ENCODE measurements at places on chromosomes 12 and 14.

DNA sequence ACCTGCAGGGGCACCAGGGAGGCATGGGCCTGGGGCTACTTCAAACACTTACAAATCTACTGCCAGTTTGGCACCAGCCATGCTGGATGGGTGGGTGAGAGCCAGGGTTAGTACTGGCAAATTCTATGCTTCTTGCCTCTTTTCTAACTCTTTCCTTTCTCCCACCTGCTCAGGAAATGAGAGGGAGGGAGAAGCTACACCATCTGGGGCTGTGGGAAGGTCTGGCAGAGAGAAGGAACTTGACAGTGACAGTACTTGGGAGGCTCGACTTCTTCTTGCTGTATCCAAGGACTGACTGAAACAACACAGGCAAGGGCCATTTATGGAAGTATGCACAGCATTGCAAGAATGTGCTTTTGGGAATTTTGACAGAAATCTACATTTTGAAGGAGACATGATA is 149.6 kb upstream of the DYRK2 start:
- no peak for DNase-seq

GRCh38 chr12:113926788-113927187 is 39.3 kb downstream of the RBM19 start:
- DNase-seq = no peak

DNA sequence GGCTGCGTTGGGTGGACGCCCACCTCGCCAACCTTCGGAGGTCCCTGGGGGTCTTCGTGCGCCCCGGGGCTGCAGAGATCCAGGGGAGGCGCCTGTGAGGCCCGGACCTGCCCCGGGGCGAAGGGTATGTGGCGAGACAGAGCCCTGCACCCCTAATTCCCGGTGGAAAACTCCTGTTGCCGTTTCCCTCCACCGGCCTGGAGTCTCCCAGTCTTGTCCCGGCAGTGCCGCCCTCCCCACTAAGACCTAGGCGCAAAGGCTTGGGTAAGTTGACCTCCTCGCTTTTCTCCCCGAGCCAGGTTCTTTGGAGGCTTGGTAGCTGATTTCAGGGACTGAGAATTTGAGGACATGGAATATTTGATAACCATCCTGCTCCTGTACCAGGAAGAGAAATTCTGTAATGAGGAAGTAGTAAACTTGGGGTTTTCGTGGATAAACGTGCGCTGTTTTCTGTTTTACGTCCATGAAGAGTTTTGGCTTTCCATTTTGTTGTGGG is 530 bp downstream of the APAF1 start:
- no peak for DNase-seq

- DNase-seq = no peak
Measured at GRCh38 chr12:64400041-64400440, 4.2 kb upstream of the XPOT start.

- DNase-seq = no peak
Measured at GRCh38 chr12:94169966-94170689, 21.8 kb downstream of the PLXNC1 start.

- no peak for DNase-seq
Measured at GRCh38 chr14:100066962-100067361, 1.7 kb downstream of the EVL start.

DNA sequence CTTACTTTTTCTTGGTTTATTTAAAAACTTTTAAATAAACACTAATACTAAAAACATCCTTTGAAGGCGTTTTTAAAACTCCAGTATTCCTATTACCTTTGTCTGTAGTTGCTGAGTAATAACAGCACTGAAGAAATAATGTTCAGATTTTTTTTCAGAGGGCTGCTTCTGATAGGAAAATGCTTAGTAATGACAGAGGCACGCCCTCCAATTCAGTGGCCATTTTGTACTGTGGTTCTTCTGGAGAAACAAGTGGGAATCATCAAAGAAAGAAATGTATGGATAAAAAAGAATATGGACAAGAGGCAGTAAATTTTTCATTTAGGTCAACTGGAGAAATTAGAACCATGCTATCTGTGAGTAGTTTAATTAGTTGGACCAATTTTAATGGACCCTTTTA is 13.6 kb downstream of the VEZT start:
- DNase-seq = no peak

DNA sequence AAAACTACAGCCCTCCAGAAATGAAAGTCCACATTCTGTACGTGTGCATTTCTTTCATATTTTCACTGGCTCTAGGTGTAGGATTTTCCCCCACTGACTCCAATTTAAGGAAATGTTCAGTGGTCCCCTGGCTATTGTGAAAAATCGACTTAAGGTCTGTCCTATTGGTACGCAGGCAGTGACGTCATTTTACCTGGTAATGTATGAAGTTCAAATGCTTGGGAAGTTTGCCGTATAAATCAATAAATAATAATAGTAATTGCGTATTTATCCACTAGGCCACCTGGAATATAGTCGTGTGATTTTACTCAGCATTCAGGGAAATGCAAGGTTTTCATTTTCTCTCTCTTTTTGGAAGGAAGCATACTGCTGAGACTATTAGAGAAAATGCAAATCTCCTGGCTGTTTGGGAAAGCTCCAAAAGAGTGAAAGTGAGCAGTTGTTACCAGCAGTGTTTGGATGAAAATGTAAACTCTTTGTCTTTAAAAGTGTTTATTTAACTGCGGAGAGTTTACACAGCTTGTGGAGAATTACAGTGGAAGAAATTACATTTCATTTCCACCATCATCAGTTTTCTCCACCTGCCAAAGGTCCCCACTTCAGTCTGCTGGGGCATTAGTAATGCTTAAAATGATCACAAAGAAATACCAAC is 107.0 kb downstream of the EXOC5 start:
- no peak for DNase-seq

GRCh38 chr12:116636608-116637519 is 77.7 kb downstream of the MAP1LC3B2 start:
- no peak for DNase-seq

DNA sequence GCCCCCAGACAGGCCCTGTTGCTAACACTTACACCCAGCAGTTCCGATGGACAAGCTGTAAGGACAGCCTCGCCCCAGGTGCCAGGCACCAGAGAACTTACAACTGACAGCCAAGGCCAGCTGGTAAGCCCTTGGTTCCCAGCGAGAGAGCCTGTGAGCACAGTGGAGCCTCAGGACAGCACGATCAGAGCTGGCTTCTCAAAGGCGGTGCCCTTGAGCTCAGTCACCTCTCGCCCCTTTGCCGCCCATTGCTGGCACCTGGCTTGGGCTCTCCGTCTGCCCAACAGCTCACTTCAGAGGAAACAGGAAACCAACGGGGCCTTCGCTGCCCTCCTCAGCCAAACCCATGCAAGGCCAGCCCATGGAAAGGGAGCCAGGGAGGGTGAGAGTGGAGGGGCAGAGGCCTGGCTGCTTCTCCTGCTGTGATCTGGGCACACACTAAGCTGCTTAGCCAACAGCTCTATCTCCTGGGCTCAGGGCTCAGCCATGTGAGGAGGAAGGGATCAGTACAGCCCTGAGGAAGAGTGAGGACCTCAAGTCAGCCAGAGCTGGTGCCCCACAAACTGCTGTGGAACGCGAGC is 98.5 kb downstream of the SINHCAF start:
- no peak for DNase-seq

GRCh38 chr12:113057565-113058485 is 1.3 kb downstream of the DTX1 start:
- DNase-seq = no peak

- DNase-seq = no peak
Measured at GRCh38 chr12:12081836-12082497, 11.2 kb downstream of the BCL2L14 start.

DNA sequence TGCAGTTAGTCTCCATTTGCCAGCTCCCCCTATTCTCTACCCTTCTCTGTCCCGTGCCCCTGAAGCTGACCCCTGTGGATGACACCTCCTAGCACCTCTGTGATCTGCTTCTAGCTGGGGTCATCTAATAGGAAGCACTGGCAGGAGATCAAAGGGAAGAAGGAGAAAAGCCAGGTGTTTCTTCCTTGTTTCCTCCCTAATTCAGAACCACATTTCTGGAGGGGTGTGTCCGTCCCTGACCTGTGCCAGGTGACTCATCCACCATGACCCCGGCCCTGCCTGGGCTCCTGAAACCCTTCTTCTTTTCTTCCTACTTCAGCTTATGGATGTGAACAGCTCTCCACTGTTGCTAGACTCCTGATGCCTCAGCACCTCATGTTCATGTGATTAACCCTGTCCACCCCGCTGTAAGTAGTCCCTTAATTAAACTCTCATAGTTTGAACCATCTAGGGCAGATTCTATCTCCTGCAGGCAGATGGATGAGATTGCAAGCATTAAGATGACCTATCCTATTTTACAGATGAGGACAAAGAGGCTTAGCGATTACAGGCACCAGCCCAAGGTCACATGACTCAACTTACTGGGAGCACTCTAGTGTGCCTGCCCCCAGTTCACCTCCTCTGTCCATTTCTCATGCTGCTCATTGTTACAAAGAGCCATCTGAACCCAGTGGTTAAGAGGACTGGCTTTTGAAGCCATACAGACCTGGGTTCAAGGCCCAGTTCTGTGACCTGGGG is 770.5 kb downstream of the MED13L start:
- DNase-seq = no peak

GRCh38 chr14:93333631-93334103 is 831 bp upstream of the BTBD7 start:
- DNase-seq = no peak

GRCh38 chr12:129559776-129560175 is 344.0 kb downstream of the TMEM132D start:
- DNase-seq = no peak

- DNase-seq = no peak
Measured at GRCh38 chr14:102279688-102280348, 25.1 kb downstream of the MOK start.

DNA sequence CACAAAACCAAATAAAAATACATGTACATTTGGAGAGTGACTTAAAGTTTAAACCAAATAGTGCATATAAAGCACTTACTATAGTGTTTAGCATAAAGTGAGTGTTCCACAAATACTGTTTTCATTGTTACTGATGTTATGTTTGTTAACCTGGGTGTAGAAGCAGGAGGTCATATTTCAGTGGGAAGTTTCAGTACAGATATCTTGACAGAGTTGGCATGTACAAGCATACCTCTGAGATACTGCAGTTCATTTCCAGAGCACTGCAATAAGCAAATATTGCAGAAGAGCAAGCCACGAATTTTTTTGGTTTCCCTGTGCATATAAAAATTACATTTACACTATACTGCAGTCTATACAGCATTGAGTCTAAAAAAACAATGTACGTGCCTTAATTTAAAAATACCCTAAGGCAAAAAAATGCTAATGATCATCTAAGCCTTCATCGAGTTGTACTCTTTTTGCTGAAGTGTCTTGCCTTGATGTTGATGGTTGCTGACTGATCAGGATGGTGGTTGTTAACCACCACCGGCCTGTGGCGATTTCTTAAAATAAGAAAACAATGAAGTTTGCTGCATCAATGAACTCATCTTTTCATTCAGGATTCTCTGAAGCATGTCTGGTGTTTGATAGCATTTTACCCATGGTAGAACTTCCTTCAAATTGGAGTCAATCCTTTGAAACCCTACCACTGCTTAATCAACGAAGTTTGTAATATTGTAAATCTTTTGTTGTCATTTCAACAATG is 361.1 kb upstream of the RPL10L start:
- no peak for DNase-seq

GRCh38 chr12:87196321-87196720 is 832.9 kb downstream of the C12orf50 start:
- DNase-seq = no peak

DNA sequence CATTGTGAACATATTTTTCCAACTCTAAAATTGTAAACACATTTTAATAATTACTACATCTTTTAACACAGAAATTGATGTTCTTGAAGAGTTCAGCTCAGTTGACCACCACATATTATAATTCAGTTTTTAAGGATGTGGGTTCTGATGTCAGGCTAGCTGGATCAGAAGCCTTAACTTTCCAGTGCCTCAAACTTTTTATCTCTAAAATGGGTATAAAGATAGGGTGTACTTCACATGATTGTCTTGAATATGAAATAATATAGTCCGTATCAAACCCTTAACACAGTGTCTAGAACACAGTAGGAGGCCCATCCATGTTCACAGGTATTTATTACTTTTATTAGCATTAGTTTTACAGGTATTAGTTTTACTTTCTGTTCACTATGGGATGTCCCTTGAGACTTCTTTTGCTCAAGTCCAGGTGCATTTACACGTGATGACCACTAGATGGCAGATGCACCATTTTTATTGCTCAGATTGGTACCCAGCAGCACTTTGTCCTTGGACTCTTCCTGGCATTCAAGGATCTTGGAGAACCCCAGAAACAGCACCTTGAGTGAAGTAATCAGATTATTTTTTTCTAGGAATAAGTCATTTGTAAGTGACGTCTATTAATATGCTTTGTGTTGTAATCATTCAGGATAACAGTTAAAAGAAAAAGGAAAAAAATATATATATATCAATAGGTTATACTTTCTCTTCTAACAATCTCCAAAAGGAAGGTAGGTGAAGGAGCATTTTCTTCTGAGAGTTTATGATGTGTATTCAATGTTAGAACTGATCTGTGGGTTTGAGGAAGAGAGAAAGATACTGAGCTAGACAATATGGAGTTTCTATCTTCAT is 580.2 kb downstream of the ETNK1 start:
- peak; percentile 88 for DNase-seq

- no peak for DNase-seq
Measured at GRCh38 chr12:64655141-64655540, 44.8 kb downstream of the RASSF3 start.

- DNase-seq = no peak
Measured at GRCh38 chr14:24673059-24673458, 39.1 kb upstream of the GZMB start.

GRCh38 chr12:26327975-26328644 is 132.7 kb downstream of the SSPN start:
- DNase-seq = no peak

GRCh38 chr12:89507015-89507824 is 17.4 kb downstream of the GALNT4 start:
- no peak for DNase-seq

DNA sequence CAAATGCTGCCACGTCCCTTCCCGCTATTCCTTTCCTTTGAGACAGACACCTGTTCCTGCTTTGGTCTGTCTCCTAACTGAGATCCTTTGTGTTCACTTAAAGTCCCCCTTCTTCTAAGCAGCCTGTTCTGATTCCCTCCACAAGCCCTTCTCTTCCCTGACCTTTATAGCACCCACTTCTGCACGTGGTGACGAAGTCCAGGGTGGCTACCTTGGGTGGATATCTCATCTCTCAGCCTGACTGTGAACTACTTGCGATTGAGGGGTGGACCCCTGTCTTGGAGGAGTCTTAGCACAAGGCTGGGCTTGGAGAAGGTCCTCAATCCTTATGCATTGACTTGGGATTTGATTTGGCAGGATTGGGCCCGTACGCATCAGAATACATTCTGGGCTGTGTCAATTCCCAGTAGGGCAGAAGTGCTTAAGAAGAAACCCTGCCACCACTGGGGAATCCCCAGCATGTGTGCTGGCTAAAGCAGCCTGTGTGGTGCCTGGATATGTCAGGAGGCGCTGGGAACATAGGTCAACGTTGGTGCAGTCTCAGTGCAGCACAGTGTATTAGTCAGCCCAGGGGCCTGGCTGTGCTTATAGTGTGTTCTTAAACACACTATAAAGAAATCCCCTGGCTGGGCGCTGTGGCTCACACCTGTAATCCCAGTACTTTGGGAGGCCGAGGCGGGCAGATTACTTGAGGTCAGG is 23.6 kb downstream of the KRT80 start:
- no peak for DNase-seq

- DNase-seq = no peak
Measured at GRCh38 chr12:14613718-14614117, 46.0 kb upstream of the PLBD1 start.

GRCh38 chr14:102867826-102868580 is 54.5 kb upstream of the AMN start:
- no peak for DNase-seq

Measured in NT2/D1 (cell line).